ENCODE measurements at places on chromosomes 5 and 9.

DNA sequence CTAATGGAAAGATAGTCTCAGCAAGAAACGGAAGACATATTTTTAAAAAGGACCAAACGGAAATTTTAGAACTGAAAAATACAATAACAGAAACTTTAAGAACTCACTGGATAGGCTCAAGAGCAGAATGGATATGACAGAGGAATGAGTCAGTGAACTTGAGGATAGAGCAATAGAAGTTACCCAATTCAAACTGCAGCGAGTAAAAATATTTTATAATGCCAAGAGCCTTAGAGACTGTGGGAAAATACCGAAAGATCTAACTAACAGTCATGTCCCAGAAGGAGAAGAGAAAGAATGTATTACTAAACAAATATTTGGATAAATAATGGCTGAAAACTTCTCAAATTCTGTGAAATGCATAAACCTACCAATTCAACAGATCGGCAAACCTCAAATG, 40.8 kb downstream of the ADAMTS2 start:
- no peak for DNase-seq

DNA sequence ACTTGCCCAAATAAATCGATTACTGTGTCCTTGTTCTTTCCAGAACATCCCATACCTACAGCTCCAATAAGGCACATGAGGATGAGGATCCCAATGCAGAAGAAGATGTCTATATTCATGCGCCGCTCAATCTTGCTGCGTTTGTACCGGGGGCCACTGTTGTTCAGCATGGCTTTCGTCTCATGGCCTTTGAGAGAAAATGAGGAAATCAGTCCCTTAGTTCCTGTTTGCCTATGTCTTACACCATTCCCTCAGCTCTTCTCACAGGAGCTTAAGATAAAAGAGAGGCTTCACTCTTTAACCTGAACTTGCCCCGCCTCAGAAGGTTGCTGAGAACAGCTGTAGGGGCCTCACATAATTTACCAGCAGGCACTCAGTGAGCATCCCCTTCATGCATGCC, 211.6 kb downstream of the ATP10B start:
- DNase-seq = no peak

GRCh38 chr9:92064711-92065110, 50.5 kb downstream of the SPTLC1 start:
- DNase-seq = no peak

GRCh38 chr5:59190746-59191145, 607.9 kb downstream of the RAB3C start:
- DNase-seq = no peak

DNA sequence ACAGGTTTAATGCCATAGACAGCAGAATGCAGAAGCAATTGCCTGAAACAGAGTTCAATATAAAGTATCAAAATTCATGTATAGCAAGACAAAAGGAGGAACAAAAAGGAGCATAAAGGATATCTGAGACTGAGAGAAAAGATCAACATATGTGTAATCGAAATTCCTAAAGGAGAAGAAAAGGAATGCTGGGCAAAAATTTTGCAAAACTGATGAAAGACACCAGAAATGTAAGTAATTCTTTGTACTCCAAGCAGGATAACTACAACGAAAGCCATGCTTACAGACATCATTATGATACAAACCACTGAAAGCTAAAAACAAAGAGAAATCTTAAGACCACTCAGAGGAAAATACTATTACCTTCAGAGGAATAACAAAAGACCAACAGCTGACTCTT, 72.8 kb upstream of the MTAP start:
- DNase-seq = no peak

GRCh38 chr5:180806351-180807011, 3.9 kb upstream of the MGAT1 start:
- DNase-seq = no peak

All from activated CD4-positive, CD25-positive, alpha-beta regulatory T cell treated with anti-CD3 and anti-CD28 coated beads, Interleukin-2, amount 50 U/mL, for 16 hours (primary cell).